ENCODE measurements at places on chromosomes 7 and 10.

DNA sequence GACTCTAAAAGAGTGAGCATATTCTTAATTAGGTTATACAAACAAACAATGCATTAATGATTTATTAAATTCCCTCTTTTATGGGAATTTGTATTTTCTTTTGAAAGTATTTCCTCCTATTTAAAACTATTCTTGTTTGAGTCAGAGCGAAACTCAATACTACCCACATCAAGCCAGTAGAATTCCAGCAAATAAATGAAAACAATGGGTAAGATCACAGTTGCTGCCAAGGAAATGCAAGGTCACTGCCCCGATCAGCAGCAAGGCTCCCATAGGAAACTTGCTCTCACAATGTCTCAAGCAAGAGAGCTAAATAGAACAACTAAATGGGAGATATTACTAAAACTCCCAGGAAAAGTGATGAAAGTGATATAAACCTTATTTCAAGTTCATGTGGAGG, 206.3 kb downstream of the THSD7A start:
- DNase-seq, result no peak

GRCh38 chr7:96800824-96801223, 91.2 kb upstream of the SEM1 start:
- no peak for DNase-seq

- DNase-seq, result no peak
Observed at GRCh38 chr10:90304533-90304932, 553.3 kb downstream of the HTR7 start.

- no peak for DNase-seq
Observed at GRCh38 chr10:5970527-5970926, 6.8 kb downstream of the IL15RA start.

GRCh38 chr10:89263091-89263490, 11.5 kb upstream of the LIPA start:
- no peak for DNase-seq

Data from GM23248 (cell line).